ENCODE measurements at places on chromosomes 12 and 14.

DNA sequence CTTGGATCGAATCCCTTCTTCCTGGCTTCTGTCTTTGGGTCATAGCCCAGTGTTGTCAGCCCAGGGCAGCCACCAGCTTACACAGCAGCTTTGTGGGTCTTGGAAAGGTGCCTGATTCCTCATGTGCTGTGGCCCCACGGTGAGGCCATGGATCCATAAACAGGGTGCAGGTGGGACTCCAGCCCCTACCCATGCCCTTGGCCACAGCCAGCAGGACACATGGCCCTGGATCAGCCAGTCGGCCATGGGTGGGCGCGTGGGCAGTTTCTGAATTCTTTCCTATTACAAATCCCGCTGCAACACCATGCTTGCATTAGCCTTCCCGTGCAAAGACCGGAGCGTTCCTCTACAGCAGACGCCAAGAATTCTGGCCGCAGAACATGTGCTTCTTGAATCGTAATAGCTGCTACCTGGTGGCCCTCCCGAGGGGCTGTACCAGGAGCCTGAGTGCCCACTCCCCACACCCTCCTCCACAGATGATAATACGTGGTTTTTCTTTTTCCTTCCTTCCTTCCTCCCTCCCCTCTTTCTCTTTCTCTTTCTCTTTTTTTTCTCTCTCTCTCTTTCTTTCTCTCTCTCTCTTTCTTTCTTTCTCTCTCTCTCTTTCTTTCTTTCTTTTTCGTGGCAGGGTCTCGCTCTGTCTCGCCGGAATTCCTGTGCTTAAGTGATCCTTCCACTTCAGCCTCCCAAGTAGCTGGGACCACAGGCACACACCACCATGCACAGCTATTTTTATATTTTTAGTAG is 2.9 kb upstream of the MMP17 start:
- no peak for DNase-seq

DNA sequence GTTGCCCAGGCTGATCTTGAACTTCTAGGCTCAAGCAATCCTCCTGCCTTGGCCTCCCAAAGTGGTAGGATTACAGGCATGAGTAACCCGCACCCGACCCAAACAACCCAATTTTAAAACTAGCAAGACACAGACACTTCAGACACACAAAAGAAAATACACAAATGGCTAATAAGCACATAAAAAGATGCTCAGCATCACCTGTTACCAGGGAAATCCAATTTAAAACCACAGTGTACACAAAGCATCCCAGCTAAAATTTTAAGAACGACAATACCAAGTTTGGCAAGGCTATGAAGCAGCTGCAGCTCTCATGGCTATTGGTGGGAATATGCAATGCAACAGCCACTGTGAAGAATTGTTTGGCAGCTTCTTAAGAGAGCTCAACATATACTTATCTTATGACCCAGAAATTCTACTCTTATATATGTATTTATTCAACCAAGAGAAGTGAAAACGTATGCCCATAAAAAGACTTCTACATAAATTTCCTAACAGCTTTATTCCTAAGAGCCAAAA is 42.0 kb downstream of the BDKRB1 start:
- no peak for DNase-seq

GRCh38 chr12:39538679-39539104 is 80.9 kb downstream of the ABCD2 start:
- DNase-seq, result no peak

DNA sequence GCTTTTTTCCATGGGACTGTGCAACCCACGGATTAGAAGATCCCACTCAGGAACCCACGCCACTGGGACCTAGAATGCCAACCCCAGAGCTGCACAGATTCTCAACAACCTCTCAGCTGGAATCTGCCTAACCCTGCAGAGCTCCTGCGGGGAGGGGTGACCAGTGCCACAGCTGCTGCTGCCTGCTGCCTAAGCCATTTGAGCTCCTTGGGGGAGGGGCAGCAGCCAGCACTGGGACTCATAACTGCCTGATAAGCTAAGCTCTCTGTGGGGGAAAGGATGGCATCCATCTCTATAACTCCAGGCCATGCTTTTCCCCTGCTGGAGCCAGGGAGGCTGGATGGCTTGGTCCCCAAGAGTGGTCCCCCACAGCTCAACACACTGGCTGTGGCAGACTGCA is 182.8 kb downstream of the SLC5A8 start:
- DNase-seq, result no peak

DNA sequence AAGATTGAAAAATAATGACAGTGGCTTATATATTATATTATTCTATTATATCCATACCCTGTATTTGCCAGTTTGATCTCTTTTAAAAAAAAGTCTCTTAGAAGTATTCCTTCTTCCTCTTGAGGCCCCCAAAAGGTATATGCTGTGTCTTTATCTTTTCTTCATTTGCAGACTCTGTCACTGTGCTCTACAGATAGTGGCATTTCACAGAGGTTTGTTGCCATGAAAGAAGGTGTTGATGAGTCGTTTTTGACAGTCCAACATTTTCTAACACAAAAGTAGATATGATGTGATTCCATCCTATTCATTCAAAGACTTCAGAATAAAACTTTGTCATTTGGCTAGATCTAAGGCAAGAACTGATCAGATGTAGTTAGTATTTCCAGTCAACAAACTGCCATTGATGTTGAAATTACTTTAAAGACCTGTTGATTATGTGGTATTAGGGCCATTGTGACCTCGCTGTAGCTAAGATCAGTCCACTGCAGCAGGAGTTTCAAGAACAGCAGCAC is at the start of gene CCDC196:
TSS of gene CCDC196 (plus strand) at position 462 of the 512 bp plus-strand sequence. CDS start 132 bp downstream, outside the sequence.
- no peak for DNase-seq

DNA sequence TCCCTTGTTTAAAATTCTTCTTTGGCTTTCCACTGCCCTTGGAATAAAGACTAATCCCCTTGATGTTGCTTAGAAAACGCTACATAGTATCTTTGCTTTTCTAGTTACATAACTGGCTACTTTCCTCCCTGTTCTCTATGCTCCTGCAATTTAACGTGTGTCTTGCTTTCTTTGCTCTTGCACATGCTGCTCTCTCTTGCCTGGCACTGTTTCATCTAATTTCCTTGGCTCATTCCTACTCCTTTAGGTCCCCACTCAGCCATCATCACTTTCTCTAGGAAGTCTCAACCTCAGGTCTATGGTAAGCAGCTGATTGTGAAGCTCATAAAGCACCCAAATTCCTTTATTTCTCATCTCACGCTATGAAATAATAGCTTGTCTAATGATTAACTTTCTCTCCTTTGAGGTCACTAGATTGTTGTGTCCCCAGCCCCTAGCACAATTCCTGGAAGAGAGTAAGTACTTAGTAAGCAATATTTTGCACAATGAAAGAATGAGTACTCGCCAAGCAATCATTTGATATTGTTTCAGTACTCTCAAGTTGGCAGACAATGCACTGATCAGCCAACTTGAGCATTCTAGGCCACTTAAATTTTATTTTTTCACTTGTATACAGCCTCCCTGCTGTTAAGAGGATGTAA is 3.3 kb downstream of the ALDH6A1 start:
- DNase-seq, result no peak

DNA sequence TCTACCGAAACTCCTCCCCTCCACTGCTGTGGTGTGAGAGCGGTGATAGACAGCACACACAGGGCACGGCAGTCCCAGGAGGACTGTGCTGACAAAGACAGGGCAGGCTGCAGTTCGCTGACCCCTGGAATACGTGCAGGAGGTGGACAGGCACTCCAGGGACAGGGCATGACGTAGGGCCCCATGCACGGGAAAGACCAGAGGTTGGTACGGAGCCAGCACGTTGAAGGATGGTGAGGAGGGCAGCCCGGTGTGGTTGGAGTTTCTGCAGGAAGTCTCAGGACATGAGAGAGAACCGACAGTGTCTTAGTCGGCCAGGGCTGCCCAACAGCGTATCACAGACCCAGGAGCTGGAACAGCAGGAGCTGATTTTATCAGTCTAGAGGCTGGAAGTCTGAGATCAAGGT is 254.2 kb upstream of the FKBP4 start:
- no peak for DNase-seq

GRCh38 chr14:66003082-66003730 is 483.0 kb upstream of the CCDC196 start:
- peak; percentile 67 for DNase-seq

DNA sequence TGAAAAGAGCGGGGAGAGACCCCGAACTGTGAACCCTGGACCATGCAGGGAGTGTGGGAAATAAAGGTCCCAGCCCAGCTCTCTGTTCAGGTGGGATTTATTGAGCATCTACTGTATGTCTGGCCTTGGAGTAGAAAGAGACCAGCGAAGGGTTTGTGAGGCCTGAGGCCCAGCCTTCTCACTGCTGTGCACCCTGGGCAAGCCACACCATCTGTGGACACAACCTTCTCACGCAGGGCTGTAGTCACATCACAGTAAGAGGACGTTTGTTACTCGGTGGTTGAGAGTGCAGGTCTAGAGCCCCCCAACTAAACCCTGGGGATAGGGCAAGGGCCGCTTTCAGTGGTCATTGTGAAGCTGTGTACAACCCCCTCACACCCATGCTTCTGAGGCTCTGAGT is 18.2 kb downstream of the FAM222A start:
- DNase-seq, result no peak

DNA sequence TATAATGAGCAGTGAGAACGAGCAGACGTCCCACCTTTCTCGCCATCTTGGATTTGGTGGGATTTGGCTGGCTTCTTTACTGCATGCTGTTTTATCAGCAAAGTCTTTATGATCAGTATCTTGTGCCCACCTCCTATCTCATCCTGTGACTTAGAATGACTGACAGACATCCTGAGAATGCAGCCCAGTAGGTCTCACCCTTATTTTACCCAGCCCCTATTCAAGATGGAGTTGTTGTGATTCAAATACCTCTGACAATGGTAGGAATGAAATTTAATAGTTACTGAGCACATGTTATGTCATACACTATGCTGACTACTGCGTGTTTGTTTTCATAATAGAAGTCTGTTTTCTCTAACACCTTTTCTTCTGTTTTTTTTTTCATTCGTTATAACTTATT is 1.9 kb downstream of the TMTC3 start:
- DNase-seq, result no peak

GRCh38 chr14:100051103-100051502 is 14.1 kb upstream of the EVL start:
- no peak for DNase-seq

DNA sequence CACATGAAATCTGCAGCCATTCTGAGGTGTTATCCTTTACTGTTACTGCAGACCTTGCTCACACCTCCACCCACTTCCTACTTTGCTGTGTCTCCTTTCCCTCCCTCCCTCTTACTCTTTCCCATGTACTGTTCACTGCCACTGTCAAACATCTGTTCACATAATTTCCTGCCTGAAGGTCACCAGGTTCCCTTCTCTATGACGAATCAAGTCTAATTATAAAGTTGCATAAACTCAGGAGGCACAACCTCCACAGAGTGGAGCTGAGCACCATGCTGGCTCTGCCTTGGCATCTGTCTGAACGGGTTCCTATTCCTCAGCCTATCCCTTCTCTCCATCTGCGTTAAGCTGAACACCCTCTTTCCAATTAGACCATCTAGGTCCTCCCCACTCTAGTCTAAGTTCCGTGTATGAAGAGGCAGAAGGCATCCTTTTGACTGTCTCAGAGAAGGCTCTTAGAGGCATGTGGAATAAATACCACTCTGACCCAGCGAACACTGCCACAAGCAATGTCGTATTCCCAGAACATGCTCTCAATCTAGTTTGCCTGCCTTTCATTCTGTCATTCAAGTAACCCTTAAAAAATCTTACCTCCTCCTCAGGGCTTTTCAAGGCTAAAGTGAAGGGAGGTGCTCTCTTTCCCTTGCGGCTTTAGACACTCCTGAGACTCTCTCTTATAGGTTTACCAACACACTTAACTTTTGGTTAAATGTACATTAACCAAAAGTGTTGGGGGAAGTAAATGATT is 48.7 kb downstream of the ACADS start:
- no peak for DNase-seq

GRCh38 chr12:111759271-111759670 is 7.5 kb upstream of the ALDH2 start:
- DNase-seq, result no peak

DNA sequence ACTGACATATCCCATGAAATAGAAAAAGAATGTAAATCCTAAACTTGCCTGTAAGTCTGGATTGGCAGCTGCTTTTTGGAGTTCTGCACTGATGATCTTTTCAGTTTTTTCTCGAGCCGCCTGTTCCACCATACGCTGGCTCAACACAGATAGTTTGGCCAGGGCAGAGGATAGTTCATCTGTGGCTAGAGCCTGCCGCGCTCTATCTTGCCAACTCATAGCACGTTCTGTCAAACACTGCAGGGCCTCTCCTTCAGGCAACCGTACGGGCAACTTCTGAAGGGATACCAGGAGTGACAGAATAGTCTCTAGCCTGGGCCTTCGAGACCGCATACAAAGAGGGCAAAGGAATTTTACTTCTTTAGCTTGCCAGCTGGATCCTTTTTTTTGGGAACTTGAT is 44.8 kb upstream of the SLC6A13 start:
- no peak for DNase-seq

- DNase-seq, result no peak
These were observed 28.7 kb downstream of the SIX6 start for GRCh38 chr14:60537663-60538062.

- peak; percentile 43 for DNase-seq
These were observed 33.4 kb downstream of the ANO4 start for GRCh38 chr12:100827901-100828520.
